Activated T-helper 17 cell treated with anti-CD3 and anti-CD28 coated beads, Interleukin-2, amount 50 U/mL, for 72 hours (primary cell): ENCODE measurements at places on chromosomes 16 and 17. TPM values are rescaled to one million over a fixed set of nuclear protein-coding genes. Genes with fewer than 3 reads are reported as not detected.
A peak's percentile ranks its signal among the peaks of the same experiment; 100 is the strongest.

- peak; percentile 42 for ATAC-seq
These were observed 448 bp downstream of the STAT5B start for GRCh38 chr17:42275527-42276358.

GRCh38 chr16:28090646-28091377 lies 27.3 kb upstream of the GSG1L start:
- ATAC-seq, result no peak

GRCh38 chr17:304461-304860 lies 48.1 kb downstream of the RPH3AL start:
- no peak for ATAC-seq

- ATAC-seq, result no peak
These were observed 845 bp downstream of the SP2 start for GRCh38 chr17:47896672-47897490.

GRCh38 chr16:11163761-11164261 lies 92.2 kb downstream of the SOCS1 start:
- no peak for ATAC-seq

- ATAC-seq, result no peak
These were observed 31.8 kb downstream of the CCL4 start for GRCh38 chr17:36135465-36135864.

- ATAC-seq, result no peak
These were observed 39.0 kb downstream of the GRB2 start for GRCh38 chr17:75366432-75366831.

DNA sequence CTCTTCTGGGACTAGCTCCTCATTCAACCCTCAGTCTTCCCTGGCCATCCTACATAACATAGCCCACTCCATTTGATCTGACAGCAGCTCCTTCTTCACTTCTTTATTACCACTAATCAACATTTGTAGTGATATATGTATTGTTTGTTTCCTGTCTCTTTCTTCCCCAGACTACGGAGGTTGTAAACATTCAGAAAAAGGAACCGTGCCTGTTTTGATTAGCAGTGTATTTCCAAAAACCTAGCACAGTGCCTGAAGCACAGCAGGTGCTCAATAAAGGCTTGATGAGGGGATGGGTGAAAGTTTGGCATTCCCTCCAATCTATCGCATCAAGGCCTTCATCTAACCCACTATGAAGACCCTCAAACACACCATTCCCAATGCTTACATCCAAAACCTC lies 150.8 kb downstream of the XYLT1 start:
- ATAC-seq, result no peak

DNA sequence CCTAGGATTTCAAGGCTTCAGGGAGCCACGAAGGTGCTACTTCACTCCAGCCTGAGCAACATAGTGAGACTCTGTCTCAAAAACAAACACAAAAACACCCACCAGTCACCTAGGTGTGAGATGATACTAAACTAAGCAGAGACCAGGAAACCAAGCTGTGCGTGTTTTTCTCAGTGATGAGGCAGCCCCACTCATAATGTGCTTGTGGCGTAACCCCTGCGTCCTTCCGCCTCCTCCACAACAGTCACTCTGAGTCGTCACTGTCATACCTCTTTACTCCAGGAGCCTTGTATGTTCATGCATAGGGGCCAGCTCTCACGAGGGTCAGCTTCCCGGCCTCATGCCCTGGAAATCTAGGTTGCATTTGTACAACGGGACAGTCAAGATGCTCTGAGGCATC lies 31.1 kb upstream of the SLC47A1 start:
- ATAC-seq, result peak; percentile 96

DNA sequence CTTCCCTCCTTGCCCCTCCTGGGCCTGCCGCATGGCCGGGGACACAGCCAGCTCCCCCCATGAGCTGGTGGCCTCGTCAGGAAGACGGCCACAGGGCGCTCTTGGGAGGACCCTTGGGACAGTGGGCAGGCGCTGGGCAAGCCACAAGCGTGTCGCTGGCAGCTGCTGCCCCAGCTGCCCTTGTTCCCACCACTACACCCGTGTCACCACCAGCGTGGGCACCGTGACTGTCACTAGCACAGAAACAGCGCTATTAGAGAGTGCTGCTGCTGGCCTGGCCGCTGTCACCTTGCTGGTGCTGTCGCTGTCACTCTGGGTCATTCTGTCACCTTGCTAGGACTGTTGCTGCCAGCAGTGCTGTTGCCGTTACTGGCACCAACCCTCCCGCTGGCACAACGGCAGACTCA lies 47.2 kb downstream of the ZFPM1 start:
- no peak for ATAC-seq

- no peak for ATAC-seq
These were observed 24.9 kb downstream of the ACSF3 start for GRCh38 chr16:89118361-89119165.

- ATAC-seq, result no peak
These were observed 1153.7 kb upstream of the GOT2 start for GRCh38 chr16:59887856-59888255.

- peak; percentile 24 for ATAC-seq
These were observed at the start of gene WNK4 for GRCh38 chr17:42779936-42780850. Gene WNK4, plus strand, starts transcription at chr17:42780610. Its CDS starts 89 bp downstream, at chr17:42780699.

Gene SULT1A3
- 30.9 TPM for total RNA-seq

Gene DRC7
- not detected for total RNA-seq

Gene KRT15
- not detected for total RNA-seq

Gene SLC9A5
- 15.7 TPM for total RNA-seq
